ENCODE measurements at places on chromosomes 2 and 18.

DNA sequence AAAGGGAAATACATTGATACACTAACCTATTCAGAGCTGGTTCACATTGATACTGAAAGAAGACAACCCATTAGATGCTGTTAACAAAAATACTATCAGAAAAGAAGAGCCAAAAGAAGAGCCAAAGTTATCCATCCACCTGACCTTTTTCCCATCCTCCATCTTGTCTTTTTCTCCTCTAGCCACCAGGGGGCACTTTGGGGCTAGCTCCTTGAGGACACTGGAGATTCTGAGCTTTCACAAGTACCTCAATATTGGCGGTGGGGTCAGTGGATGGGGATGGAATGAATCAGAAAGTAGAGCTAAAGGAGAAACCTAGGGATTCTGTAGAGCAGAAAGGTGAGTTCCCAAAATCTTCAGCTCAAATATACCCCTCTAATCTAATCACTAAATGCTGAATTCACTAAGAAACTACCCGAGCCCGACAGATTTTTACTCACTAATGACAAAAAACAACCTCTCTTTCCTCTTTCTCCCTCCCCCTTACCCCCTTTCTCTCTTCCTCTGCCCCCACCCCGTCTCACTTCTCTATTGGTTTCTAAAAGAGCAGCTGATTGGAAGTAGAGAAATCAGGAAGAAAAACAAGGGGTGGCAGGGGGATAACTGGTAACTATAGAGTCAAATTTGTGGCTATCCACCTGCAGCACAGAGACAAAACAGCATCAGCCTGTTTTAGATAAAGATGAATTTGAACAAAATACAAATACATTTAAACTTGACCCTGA, 203.3 kb downstream of the TCF4 start:
- DNase-seq, result no peak

GRCh38 chr2:201127570-201127969, 11.6 kb downstream of the CFLAR start:
- DNase-seq, result no peak

DNA sequence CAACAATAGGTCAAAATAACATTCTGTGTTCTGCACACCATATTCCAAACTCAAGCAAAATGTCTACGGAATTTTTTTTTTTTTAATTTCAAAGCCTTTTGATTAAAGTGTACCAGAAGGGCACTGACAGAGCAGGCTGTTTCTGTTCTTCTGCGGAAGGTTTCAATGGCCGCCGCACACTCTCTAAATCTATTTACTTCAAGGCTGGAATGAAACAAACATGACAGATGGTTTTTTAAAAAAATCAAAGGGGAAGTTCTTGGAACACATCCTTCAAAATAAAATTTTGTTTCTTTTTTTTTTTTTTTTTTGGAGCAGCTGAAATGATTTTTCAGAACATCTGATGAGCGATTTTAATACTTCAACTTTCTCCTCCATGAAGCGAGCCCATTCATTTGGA, 259.1 kb downstream of the TXNL1 start:
- DNase-seq, result no peak

- no peak for DNase-seq
These were observed 26.1 kb upstream of the OTOF start for GRCh38 chr2:26504002-26504401.

- DNase-seq, result no peak
These were observed 114.3 kb upstream of the ARL4C start for GRCh38 chr2:234611209-234611608.

GRCh38 chr18:9444549-9444948, 30.8 kb upstream of the RALBP1 start:
- DNase-seq, result no peak

DNA sequence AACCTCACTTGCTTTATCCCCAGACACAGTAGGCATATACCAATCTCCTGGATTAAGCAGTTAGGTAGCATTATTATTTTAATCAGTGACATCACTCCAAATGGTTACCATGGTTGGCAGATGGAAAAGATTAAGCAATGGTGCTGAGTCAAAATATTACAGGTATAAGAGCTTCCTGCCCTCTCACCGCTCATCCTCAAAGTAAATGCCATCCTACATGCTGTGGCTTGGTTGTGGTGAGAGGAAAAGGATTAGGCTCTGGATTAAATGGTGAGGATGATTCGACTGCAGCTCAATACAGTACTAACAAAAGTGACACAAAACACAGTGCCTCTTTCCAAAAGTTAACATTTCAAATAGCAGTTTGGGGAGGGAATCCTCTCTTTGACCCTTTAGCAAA, 108.9 kb upstream of the ACAA2 start:
- DNase-seq, result no peak

DNA sequence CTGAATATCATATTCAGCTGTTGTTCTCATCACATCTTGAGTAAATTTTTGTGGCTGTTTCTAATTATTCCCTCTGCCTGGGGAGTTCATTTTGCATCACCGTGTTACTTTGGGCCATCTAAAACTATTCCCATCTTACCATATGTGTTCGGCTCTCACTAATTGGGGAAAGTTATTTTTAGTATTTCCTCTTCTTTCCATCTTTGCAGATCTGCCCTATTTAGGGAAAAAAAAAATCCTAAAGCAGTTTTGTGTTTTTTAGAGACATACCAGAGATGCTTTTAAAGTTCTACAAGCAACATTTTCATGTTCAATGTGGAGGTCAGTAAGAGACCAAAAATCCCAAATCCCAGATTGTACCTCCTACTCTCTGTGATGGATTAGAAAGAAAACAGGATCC, 111.3 kb upstream of the NDUFV2 start:
- no peak for DNase-seq

GRCh38 chr18:73059280-73059679, 191.5 kb upstream of the NETO1 start:
- no peak for DNase-seq

DNA sequence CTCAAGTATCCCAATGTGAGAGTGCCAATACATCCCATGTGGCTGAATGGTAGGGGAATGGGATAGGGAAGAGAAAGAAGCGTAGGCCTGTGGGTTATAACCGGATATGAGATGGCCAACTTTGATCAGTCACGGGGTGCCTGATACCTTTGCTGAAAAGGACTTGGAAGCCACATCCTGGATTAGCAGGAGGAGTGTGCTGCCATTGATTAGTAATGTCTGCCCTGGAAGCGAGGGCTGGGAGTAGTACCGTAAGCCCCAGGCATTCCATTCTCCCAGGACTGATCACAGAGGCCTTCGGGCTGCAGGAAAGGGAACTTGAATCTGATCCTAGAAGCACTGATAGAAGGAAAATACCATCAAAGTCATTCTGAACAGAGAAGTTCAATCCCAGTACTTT, 218.5 kb downstream of the TFCP2L1 start:
- DNase-seq, result no peak

DNA sequence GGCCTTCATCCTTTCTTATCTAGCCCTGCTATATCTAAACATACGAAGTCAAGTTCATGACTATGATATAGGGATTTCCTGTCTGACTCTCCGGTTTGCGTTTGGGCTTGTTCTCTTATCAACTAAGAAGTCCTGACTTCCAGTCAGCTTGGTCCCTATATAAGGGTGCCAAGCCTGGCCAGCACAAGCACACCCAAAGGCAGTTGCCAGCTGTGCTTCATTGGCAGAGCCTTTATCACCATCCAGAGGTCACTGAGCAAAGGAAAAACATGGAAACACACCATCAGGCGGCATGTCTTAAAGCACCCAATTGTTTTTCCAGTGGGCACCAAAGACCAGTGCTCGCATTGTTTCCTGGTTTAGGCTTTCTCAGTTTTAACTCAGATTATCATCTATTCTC, 72.7 kb downstream of the FEZ2 start:
- no peak for DNase-seq

DNA sequence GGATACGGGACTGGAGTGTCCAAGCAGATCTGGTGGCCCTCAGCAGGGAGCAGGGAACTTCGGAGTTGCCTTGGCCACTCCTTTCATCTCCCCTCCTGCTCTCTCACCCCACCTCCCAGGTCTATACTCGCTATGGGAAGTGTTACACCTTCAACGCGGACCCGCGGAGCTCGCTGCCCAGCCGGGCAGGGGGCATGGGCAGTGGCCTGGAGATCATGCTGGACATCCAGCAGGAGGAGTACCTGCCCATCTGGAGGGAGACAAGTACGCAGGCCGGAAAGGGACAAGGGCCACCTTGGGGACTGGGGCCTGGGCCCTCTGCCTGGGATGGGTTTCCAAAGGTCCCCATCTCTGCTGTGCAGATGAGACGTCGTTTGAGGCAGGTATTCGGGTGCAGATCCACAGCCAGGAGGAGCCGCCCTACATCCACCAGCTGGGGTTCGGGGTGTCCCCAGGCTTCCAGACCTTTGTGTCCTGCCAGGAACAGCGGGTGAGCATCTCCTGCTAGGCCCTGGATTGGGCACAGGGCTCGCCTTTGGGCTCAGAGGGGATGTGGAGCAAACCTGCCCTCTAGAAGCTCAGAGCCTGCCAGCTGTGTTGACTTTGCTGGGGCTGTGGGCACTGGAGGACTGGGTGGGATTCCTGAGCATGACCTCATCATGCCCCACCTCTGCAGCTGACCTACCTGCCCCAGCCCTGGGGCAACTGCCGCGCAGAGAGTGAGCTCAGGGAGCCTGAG, 11.8 kb downstream of the CHPF start:
- DNase-seq, result no peak

- no peak for DNase-seq
These were observed 85.1 kb upstream of the MCFD2 start for GRCh38 chr2:47000679-47001075.

GRCh38 chr2:23532391-23533337, 147.7 kb downstream of the KLHL29 start:
- DNase-seq, result peak; percentile 73

DNA sequence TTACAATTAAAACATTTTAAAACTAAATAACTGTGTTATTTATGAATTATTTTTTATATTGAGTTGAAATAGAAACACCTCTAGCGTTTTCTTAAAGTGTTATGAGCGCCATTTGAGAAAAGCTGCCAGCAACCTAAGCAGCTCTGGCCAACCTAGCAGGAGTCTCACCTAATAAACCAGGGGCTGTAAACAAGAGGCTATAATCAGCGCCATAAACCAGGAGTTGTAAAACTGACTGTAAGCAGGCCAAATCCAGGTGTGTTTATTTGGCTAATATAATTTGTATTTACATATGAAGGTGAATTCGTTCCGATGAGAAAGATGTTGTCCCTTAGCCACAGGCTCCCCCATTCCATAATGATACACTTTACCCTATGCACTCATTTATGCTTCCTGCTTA, 34.7 kb downstream of the LRRTM1 start:
- no peak for DNase-seq

DNA sequence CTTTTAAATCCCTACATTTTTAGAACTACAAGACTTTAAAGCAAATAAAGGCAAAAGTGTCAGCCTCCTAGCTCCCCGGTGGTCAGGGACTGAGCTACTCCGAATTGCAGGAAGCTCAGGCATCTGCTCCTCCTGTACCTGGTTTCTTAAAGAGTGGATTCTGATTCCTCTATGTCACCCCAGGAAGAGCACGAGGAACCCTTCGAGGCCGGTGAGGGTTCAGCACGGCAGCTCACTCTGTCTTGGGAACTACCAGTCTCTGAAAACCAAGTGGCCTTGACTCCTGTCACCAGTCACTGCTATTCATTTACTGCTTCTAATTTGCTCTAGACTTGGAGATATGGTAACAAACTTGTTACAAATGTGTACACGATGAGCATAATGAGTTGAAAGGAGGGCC, 2.3 kb downstream of the PER2 start:
- DNase-seq, result no peak

DNA sequence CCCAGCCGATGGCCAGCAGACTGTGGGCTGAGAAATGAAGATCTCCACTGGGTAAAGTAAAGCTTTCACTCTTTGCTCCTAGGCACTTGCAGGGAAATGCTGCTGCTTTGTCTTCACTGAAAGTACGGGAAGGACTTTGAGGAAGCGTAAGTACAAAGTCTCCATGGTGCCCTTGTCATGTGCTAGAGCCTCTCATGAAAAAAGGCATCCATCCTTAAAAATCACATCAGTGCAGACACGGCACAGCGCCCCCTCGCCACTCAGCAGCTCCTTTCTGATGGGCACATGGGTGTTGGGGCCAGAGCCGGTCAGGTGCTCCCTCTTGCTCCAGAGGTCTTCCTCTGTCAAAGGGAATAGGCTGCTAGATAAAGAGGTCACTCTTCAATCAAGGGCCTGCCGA, 109.0 kb upstream of the STPG4 start:
- DNase-seq, result no peak
